Fibroblast of skin of left quadriceps (primary cell): ENCODE measurements at places on chromosomes 1 and 21.
A peak's percentile ranks its signal among the peaks of the same experiment; 100 is the strongest.

DNA sequence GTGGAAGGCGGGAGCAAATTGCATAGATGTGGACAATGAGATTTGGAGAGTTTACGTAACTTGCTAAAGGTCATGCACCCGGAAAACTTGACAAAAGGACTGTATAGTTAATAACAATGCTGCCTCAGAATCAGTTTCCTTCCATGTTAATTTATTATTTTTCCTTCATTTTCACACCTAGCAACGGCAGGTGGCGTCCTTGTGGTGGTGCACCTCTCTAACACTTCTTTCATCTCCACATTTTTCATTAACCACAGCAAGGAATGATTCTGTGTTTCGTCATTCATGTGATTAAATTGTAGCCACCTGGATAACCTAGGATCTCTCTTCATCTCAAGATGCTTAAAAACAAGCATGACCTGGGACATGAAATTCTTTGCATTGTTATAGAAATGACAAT, 2133.0 kb downstream of the NCAM2 start:
- no peak for DNase-seq

DNA sequence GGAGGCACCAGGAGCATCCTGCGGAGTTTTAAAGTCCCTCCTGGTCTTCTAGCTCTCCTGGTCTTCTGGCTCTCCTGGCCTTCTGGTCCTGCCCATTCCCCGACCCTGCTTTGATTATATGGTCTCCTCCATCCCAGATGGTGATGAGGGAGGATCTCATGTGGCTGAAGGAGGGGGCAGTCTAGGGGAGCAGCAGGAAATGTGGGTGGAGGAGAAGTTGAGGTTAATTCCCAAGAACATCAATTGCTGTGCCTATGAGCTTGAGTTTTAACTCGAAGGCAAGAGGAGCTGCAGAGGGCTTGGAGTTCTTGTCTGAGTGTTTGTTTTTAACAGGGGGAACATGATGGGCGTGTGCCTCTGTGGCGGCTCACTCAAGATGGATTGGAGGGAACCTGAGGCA, 408.8 kb downstream of the MATN1 start:
- no peak for DNase-seq

DNA sequence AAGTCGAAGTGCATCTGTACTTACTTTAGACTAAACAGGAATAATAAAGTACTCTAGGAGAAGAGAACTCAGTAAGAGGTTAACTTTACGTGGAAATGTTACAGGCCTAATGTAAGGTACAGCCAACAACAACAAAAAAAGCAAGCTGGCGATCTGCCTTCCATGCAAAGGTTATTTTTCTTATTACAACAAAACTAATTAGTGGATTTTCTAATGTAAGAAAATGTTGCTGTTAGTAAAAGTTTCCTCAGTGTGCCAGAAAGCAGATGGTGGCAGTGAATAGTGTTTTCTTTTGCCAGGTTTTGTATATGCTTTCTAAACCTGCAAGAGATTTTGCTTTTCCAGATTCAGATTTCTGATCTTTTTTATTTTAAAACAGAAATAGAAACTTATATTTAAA, 179.2 kb downstream of the NFIA start:
- DNase-seq: no peak

DNA sequence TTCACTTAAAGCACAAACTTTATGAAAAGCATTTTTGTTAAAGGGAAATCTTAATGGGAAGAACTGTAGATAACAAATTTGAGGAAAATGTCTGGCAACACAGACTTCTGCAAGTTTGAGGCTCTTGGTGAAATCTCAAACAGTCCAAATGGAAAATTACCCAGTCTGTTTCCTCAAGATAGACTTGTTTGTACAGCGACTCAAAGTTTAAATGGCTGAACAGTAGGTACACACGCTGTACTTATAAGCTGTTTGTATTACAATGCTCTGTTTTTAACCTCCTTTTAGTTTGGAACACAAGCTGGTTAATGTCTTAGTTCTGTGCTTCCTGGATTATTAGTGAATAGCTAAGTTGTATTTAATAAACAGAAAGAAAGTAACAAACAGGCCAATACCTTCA, 217.1 kb downstream of the NFIA start:
- DNase-seq: no peak

DNA sequence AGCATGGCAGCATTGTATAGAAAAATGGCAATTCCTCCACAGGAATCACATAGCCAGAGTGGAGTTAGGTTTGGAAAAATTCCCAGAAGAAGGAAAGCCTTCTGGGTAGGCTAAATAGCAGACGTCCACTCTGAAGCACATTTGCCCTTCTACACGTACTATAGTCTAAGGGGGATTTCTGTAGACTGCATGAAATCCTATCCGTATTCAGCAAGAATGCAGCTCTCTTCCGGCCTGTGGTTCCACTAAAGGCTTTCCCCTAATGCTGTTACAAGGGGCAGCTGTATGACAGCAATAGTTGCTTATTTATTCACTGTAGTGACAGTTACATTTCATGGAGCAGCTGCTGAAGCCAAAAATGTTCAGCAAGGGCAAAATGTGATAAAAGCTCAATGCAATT, 263.6 kb downstream of the RWDD3 start:
- no peak for DNase-seq

DNA sequence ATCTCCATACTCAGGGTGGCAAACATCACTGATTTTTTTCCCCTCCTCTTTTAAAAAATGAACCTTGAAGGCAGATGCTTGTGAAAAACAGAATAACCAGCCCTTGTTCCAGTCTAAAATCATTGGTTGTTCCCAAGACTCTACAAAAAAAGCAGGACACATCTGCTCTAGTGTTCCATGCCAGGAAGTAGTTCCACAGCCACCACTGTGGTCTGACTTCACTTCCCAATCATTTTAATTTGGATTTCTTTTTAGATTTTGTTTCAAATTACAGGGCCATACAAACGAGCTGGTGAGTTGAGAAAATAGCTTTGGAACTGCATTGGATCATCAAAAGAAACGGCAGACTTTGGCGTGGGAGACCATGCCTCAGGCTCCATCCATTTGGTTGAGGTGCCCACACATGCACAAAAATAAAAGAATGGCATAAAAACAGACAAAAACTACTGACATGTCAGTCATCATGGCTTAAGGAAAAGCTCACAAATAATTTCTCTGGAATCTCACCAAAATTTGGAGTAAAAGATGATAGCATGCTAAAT, 210.0 kb downstream of the GABPA start:
- no peak for DNase-seq

GRCh38 chr1:165717918-165718515, 19.7 kb upstream of the ALDH9A1 start:
- peak; percentile 35 for DNase-seq

- no peak for DNase-seq
Observed at GRCh38 chr1:209751627-209752231, 4.1 kb upstream of the TRAF3IP3 start.

- DNase-seq: no peak
Observed at GRCh38 chr1:244548558-244549115, 87.6 kb downstream of the CATSPERE start.

GRCh38 chr1:21932127-21932526, 5.0 kb downstream of the HSPG2 start:
- no peak for DNase-seq

- no peak for DNase-seq
Observed at GRCh38 chr1:87150143-87150542, 178.5 kb upstream of the LMO4 start.

DNA sequence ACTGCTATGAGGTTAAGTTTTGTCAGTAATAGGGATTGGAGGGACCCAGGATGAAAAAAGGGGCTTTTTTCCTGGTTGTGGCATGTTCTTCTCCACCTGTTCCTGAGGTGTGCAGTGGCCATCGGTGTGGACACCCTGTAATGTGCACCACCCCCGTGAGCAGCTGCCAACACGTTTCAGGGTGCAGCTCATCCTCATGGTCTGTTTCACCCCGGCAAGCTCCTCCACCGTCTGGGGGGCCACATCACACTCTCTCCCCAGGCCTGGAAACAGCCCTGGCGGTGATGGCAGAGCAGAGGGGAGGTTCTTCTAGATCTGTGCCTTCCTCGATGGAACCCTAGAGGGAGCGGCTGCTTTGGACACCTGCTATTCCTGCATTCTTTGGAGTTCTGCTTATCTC, 435.4 kb downstream of the MATN1 start:
- DNase-seq: no peak

DNA sequence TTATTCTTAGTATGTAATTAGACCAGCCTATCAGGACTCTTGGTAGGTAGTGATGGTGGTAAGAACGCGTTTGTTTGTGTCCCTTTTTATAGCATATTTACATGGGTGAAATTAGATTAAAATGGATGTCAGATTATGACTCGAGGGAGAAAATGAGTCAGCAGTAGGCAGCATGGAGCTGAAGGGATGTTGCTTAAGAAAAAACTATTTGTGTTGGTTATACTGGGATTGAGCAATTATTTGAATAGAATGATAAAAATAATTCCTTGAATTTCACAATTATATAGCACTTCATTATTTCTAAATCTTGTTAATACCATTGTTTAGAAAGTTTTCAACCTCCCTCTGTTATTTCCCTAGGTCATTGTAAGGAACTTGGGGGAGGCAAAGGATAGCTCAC, 348.8 kb downstream of the RYR2 start:
- DNase-seq: no peak

GRCh38 chr1:213972141-213972540, 15.6 kb upstream of the PROX1 start:
- no peak for DNase-seq

DNA sequence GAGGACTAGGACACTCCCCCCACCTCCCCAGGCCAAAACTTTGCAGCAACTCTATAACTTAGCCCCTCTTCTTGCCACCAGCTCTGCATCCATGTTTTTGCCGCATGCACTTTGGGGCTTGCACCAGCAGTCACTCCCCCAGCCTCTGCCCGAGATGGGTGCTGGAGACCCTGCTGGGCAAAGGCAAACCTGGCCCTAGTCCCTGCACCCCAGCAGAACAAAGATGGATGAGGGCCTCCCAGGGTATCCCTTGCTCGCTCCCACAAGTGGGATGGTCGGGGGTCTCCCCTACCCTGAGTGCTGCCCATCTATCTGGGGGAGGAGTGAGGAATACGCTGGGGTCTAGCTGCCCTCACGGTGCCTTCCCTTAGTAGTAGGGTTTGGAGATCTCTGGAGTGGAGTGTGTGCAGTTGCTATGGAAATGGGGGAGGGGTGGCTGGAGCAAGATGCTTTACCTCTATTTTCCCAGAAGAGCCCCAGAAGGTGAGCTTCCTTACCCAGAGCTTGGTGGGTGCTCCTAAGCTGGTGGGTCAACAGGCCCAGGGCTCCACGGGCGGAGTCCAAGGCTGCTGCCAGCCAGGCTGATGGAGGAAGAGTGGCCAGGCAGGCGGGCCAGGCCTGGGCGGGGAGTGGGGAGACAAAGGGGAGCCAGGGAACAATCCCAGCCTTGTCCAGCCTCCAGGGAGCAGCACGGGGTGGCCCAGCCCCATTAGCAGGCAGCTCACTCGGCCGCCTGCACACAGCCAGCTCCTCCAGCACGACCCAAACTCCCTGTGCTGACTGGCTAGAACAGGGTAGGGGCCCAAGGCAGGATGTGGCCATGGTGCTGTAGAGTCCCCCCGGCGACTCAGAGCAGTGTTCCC, at the start of gene PAQR6:
TSS of gene PAQR6 (minus strand) at position 597 of the 863 bp plus-strand sequence. CDS start 1,325 bp downstream, outside the sequence.
- no peak for DNase-seq

- no peak for DNase-seq
Observed at GRCh38 chr1:111101854-111102642, 37.8 kb downstream of the DRAM2 start.

DNA sequence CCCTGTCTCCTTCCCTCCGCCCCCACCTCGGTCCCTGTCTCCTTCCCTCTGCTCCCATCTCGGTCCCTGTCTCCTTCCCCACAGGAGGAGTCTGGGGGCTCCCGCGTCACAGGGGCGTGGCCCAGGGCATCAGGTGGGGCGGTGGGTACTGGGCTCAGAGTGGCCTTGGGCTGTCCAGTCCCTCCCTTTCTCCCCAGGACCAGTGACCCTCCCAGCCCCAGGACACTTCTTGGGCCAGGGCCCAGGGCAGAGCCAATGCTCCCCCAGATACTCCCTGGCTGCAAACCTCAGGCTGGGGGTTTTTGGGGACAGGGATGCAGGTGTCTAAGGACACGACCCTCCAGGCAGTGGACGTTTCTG, 6.8 kb upstream of the RNF223 start:
- DNase-seq: no peak

DNA sequence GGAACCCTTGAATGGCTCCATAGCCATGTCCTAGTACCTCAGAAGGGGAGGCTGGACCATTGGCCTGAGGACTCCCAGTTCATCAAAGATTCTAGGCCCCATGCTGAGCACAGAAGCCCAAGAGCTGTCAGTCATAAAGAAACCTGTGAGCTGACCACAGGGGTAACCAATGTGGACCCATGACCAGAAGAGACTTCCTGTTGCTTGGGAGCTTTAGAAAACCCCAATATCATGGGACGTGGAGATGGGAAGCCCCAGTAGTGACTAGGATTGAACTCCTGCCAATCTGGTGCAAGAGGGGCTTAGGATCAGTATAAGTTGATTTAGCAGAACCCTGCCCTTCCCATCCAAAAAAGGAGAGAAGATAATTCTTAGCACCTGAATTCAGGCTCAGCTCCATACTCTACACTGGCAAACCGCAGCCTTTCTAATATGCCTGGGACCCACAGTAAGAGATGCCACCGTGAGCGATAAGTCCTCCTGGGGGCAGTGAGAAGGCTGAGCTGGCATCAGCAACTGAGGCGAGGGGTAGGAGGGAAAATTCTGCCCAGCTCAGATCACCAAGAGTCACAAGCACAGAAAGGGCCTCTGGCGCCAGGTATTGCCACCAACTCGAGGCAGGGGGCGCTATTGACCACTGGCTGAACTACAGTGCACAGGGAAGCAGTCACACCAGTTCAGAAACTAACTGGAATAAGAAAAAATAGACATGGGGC, 108.9 kb downstream of the CAPN8 start:
- no peak for DNase-seq

DNA sequence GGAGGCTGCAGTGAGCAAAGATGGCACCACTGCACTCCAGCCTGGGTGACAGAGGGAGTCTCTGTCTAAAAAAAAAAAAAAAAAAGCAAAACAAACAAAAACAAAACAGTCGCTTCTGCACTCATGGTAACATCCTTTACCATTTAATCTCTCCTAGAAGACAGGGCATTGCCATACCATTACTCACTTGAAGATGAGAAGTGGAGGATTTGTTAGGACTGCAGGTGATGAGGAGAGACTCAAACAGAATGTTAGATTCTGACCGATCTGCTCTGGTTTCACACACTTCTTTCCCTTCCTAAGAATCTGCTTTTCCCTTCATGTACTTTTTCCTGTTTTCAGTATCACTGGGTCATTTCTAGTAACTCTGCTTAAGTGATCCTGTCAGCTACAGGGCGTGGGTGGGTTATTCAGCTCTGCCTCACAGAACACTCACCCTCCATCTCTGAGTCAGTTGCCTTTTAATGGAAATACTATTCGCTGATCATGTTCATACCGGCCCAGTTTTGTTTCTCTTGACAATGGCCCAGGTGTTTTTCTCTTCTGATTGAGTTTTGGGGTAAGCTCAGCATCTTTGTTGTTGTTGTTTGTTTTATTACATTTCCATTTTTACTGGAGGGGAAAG, 148.0 kb upstream of the ERG start:
- DNase-seq: no peak

DNA sequence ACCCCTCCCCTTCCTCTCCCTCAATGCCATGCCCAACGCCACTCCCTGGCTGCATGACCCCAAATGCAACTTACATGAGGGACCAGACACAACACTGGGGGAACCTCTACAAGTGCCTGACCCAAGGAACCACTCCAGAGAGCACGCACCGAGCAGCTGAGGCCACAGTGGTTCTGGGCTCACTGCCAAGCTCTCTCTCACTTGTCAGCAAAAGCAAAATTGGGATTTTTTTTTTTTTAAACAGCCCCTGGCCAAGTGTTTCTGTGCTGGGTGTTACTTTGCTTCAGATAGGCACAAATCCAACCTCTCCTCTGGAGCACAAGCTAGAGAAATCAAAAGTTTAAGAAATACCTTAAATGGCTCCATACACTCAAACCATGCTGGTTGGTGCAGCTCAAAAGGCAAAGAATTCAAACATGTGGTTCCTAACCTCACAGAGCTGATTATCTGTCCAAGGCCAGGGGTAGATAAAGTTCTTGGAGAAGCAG, 363.0 kb downstream of the SETD4 start:
- peak; percentile 20 for DNase-seq
